Left lung (tissue), 14 donors: ENCODE measurements at places on chromosomes 4 and X. TPM values are rescaled to one million over a fixed set of nuclear protein-coding genes. Genes with fewer than 3 reads are reported as not detected.

The CXorf49 gene
- not detected for total RNA-seq

The CYLC1 gene
- total RNA-seq: not detected

DNA sequence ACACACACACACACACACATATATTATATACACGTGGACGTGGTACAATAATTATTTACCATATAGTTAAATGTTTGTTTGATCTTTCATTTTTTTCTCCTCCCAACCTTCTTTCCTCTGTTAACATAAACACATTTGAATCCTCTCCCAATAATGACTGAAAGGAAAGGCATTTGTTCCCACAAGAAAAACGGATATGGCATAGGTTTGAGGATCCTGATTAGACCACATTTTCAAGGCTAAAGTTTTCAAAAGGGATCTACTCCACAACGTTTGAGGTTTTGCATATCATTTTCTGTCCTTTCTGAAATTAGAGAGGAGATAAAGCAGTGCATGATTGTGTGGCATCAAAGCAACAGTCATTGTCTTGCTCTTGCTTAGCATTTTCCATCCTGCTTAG lies 1883.4 kb downstream of the STIM2 start:
- no peak for DNase-seq

The KDR gene
- total RNA-seq: 34.9 TPM

The RIBC1 gene
- 1.9 TPM for total RNA-seq

The KLF8 gene
- total RNA-seq: 13.8 TPM
